ENCODE measurements at places on chromosomes 12 and 14.
A peak's percentile ranks its signal among the peaks of the same experiment; 100 is the strongest.

GRCh38 chr14:73567951-73568885, 795 bp upstream of the ACOT2 start:
- peak; percentile 48 for DNase-seq

- no peak for DNase-seq
These were observed 37.5 kb downstream of the CHST11 start for GRCh38 chr12:104494137-104494792.

DNA sequence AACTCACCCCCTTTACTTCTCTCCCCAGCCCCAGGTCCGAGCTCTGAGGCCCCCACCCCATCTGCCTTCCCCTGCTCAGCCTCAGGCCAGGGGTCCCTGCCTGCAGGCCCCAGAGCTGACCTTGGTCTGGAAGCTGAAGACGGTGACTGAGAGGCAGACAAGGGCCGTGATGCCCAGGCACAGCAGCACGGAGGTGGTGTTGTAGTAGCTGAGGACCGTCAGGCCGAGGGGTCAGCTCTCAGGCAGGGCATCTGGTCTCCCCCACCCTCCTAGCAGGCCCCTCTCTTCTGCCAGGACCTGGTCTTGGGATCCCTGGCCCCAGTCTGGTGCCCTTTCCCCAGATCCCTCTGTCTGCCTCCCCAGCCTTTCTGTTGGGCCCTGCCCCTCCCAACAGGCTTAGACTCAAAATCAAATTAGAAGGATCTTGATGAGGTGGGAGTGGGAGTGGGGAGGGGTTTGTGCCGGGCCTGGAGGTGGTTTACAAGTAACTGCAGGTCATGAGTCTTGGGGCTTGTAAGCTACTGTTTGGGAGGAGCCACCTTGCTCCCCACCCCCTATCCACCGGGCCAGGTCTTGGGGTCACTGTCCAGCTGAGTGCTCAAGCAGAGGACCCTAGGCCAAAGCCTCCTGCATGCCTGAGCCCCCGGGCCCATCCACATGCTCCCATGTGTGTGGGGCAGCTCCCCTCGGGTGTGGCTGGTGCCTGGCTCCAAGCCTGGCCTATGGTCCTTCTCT, 14.2 kb downstream of the FAIM2 start:
- no peak for DNase-seq

DNA sequence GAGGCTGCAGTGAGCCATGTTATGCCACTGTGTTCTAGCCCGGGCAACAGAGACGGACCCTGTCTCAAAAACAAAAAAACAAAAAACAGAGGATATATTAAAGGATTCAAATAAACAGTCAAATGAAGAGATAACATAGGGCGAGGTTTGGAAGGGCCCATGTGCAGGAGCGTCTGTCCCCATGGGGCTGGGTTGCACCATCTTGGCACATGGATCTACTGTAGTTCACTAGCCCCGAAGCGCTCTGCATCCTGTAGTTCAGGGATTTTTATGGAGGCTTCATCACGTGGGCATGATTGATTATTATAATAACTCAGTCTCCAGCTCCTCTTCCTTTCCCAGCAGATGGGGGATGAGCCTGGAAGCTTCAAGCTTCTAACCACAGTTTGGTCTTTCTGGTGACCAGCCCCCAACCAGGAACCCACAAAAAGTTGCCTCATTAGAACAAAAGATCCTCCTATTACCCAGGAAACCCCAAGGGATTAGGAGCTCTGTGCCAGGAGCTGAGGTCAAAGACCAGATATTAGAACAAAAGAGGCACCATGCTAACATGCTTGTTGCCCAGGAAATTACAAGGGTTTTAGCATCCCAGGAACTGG, 59.9 kb downstream of the HCAR2 start:
- no peak for DNase-seq

GRCh38 chr12:83841620-83842019, 1071.0 kb downstream of the SLC6A15 start:
- peak; percentile 95 for DNase-seq

DNA sequence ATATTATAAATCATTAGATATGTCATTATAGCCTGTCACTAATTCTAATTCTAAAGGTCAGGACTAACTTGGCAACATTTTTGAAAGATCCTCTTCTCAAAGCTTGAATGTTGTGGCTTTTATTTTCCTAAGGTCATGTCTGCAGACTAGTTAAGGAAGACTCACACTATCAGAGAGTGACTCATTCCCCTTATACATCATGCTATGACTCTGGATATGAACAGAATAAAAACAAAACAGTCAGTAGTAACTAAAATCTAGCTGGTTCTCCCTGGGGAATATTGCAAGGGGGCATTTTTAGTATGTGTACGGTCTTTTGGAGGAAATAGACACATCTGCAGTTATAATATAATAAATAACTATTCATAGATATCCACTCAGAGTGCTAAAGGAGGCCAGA, 170.6 kb downstream of the SLC2A13 start:
- DNase-seq, result peak; percentile 83

- no peak for DNase-seq
These were observed 466.3 kb downstream of the DIO2 start for GRCh38 chr14:79745046-79745445.

DNA sequence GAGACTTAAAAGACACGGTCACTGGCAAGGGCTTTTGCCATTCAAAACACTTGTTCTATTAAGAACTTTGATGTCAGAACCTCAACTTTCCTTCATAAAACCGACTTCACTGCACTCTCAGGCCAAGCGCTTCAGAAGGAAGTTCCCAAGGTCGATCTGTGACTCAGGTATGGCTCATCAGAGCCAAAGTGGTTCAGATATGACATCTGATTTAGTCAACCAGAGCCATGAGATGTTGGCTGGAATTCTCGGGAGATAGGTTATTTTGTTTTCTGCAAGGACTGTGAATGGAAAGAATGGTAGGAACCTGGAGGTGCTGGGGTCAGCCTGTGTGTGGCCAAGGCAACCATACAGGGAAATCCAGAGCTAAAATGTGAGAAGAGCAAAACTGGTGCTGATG, 445.6 kb downstream of the GLT1D1 start:
- peak; percentile 29 for DNase-seq

- no peak for DNase-seq
These were observed 100.3 kb downstream of the LRIG3 start for GRCh38 chr12:58819985-58820384.

Data from fibroblast of skin of back (primary cell).